Left lung (tissue), 14 donors: ENCODE measurements at places on chromosomes 7 and 10. TPM values are rescaled to one million over a fixed set of nuclear protein-coding genes. Genes with fewer than 3 reads are reported as not detected.

DNA sequence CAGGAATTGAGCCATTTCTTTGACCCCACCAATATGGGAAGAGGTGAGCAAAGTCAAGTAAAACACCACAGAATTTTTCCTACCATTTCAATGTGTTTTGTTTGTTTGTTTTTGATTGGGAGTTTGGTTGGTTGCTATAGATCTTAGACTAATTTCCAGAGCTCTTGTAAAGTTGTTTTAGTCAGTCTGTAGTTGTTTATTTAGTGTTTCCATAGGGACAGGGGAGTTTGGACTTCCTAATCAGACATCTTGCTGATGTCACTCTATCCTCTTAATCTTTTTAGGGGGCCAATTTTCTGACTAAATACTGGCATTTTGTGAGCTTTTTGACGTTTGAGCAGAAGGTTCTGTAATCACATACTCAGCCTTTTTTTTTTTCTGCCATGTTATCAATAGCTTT lies 266.9 kb downstream of the ABCA13 start:
- DNase-seq = no peak

GRCh38 chr10:75926763-75927162 lies 495.3 kb downstream of the LRMDA start:
- peak; percentile 43 for DNase-seq

- peak; percentile 21 for DNase-seq
Measured at GRCh38 chr7:68813551-68814080, 784.7 kb upstream of the AUTS2 start.

- DNase-seq = no peak
Measured at GRCh38 chr7:44819292-44819691, 22.8 kb downstream of the PPIA start.

Gene FAM241B
- polyA plus RNA-seq = 7.3 TPM

DNA sequence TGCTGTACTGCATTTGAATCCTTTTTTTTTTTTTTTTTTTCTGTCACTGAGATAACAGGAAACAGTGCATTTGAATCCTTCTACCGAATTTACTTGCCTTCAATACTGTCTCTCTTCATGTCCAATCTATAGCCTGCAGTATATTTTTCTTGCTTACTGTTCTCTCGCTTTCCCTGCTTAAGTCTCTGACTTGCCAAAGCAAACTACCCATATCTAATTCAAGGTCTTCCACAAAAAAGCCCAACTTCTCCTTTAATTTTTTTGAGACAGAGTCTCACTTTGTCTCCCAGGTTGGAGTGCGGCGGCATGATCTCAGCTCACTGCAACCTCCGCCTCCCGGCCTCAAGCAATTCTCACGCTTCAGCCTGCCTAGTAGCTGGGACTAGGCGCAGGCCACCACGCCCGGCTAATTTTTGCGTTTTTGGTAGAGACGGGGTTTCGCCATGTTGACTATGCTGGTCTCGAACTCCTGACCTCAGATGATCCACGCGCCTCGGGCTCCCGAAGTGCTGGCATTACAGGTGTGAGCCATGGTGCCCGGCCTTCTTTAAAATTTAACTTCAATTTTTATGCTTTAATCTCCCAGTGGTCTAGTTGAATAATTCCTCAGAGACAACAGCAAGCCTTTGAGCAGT lies 882 bp downstream of the PDCD11 start:
- DNase-seq = no peak

GRCh38 chr7:156222611-156223010 lies 410.3 kb upstream of the SHH start:
- no peak for DNase-seq

GRCh38 chr7:107354640-107355039 lies 115.2 kb upstream of the GPR22 start:
- DNase-seq = no peak

GRCh38 chr10:3480281-3480989 lies 304.6 kb downstream of the KLF6 start:
- DNase-seq = no peak

- peak; percentile 30 for DNase-seq
Measured at GRCh38 chr7:1964913-1965578, 267.7 kb downstream of the MAD1L1 start.

DNA sequence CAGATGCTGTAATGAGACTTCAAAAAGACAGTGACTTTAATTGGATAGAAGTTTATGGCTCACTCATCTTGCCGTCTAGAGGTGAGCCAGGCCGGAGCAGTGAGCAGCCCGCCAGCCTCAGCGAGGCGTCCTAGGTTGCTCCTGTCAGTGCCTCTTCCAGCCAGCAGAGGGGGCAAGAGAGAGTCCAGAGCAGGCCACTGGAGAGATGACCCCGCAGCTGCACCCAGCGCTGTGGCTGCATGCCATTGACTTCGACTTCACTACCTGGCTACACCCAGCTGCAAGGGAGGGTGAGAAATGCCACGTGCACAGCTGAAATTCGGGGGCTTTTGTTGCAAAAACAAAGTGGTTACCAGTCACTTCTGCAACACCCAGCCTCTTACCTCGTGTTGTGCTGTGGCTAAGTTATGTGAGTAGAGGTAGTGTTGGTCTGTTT lies 26.5 kb downstream of the NUB1 start:
- peak; percentile 79 for DNase-seq

DNA sequence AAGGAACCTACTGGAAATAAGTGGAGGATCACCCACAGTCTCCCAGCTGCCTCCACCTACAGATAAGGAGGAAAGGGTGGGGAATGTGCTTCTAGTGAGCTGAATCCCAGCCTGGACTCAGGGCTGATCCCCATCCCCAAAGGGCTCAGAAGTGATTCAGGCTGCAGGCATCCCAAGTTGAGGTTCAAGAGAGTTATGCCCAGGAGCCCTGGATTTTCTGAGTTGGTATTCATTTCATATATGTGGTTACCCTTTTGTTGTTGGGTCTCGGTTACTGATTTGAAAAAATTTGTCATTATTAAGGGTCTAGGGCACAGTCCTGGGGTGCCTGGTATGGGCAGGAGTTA lies 30.0 kb upstream of the SRGN start:
- no peak for DNase-seq

GRCh38 chr10:28891058-28891713 lies 213.9 kb downstream of the BAMBI start:
- no peak for DNase-seq

DNA sequence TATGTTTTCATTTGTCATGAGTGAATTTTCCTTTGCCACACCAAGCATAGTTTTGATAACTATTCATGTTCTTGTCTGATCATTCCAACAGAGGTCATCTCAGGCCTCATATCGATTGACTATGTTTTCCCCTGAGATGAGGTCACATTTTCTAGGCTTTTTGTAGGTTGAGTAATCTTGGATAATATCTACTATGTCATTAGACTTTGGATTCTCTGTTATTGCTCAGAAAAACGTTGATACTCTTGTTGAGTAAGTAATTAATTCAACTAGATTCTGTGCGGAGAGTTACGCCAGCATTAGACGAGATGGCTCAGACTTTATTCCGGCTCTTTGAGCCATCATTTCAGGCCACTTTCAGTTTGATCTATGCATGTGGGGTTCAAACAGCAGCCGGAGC lies 57.7 kb downstream of the KLF6 start:
- no peak for DNase-seq

DNA sequence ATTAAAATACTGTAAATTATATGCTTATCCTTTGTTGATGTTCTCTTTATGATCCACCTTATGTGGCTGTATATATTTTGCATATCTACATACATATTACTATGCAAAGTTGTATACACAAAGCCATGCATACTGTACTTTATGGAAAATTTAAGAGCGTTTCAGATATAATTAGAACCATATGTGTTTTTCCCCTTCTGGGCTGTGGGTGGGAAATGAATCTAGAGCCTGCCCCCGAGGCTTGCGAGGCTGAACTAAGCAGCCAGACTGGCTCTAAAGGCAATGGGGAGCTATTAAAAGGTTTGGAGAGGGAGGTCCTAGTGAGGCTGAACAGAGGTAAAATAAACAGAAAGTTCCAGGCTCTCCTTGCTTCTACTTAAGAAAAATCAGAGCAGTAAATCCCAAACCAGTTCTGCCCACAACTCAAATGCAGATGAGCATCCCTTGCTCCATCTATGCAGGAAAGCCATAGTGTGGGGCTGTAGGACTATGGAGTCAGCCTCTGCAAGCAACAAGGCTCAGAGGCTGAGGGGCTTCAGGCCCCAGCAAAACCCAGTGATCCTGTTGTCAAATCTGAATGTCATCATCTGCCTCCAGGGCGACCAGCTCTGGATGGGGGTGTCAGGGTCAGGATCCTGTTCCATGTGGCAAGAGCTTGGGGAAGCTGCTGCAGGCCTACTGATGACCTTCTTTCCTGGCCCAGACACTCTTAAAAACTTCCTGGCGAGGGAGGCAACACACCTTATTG lies 14.1 kb upstream of the DDIT4 start:
- DNase-seq = no peak

GRCh38 chr10:123948030-123948823 lies 56.6 kb upstream of the CPXM2 start:
- DNase-seq = no peak

DNA sequence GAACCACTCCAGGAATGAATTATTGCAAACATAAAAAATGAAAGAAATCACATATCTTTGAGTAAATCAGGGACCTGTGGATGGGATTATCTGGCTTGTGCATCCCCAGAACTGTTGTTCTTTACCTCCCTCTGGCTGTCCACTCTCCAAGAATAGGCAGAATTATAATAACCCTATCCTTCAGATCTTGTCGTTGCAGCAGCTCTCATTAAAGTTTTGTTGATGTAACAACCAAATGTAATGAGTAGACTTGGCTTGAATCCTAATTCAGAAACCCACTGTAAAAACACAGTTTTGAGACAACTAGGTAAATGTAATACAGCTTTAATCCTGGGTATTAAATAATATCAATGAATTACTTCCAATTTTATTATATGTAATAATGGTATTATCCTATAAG lies 16.2 kb downstream of the LSM5 start:
- no peak for DNase-seq

Gene DGKI
- 0.34 TPM for polyA plus RNA-seq

Gene ATRNL1
- polyA plus RNA-seq = 5.7 TPM

GRCh38 chr10:74047871-74048270 lies 50.0 kb downstream of the VCL start:
- DNase-seq = no peak

- DNase-seq = no peak
Measured at GRCh38 chr10:11255796-11256444, 238.2 kb downstream of the CELF2 start.
